ENCODE measurements at places on chromosomes 6 and 20.
A peak's percentile ranks its signal among the peaks of the same experiment; 100 is the strongest.

GRCh38 chr20:6579417-6579816 is 188.1 kb upstream of the BMP2 start:
- no peak for DNase-seq

DNA sequence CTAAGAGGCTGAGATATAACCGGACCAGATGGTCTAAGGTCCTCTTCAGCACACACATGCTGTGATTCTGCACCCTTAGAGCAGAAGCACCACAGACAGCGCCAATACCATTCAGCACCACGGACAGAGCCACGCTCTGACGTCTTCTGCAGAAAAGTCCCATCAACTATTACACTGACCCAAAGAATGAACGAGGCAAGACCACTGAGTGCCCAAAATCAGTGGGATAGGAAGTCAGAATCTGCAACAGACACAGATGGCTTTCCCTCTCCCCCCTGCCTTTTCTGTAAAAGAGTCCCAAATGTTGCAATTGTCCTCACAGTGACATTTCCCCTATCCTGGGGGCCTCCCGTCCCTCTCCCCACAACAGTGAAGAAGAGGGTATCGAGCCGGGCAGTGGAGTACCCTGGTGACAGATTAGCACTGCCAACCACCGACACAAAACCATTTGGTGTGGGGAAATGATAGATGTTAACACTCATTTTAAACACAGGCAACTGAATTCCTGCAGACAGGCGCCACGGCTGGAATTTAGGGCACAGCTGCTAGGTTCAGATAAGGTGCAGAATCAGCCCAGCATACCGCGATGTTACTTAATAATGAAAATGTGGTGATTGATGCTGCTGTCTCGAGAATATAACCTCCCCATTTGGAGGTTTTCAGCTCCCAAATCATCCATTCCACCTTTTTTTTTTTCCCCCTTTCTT is 66.6 kb upstream of the CTNNBL1 start:
- peak; percentile 17 for DNase-seq

- DNase-seq: no peak
Observed at GRCh38 chr6:158467923-158468322, 92.0 kb upstream of the TMEM181 start.

DNA sequence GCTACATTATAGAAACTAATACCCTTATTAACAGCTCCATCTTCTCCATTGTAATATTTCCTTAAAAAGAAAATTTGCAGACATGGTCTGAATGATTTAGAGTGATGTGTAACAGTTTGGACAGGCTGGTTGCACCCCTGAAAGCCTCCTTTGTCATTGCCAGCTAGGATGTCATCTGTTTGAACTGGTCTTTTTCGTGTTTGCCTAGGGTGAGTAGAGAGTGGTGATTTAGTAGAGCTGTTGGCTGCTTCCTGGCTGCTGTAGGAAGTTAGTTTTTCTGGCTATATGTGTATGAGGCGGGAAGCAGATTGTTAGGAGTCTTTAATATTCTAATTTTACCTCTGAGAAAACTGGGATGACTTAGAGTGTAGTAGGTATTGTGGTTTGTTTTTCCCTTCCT is 101.1 kb downstream of the ZFAND3 start:
- DNase-seq: no peak

DNA sequence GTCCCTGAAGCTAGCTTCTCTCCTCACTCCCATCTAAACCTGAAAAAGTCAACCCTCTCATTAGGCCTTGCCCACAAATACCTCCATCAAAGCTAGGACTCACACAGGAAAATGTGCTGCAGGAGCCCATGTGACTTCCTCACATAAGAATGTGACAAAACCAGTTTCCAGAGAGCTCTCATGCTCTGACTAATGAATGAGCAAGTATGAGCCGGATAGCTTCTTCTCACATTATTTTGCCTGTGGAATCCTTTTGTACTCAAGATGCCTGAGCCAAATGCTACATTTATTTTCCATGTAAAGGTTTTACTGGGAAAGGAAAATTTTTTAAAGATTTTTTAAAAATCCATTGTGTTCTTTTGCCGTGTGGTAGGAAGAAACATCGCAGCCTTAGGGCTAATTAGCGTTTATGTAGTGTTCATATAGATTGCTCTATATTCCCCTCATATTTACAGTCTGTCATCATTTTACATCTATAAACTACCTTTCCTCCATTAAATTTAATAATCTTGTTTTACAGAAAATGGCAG is 68.6 kb upstream of the CCN6 start:
- DNase-seq: peak; percentile 33

DNA sequence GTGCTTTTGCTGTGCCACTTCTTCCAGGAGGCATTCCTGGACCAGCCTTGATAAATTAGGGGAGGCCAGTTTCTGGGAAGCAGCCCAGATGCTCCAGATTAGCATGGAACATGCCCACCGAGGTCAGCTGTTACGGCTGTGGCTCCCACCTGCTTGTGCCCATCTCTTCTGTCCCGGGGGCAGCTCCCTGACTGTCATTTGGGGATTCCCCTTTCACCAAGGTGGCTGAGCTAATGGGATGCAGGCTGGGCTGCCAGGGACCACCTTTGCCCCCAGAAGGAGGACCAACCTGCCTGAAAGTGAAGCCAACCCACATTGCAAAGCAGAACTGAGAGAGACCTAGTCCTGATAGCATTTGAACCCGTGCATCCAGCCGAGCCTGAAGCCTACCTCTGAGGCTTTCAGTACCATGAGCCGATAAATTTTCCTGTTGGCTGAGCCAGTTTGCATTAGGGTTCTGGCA is 85.3 kb downstream of the PTPN1 start:
- no peak for DNase-seq

DNA sequence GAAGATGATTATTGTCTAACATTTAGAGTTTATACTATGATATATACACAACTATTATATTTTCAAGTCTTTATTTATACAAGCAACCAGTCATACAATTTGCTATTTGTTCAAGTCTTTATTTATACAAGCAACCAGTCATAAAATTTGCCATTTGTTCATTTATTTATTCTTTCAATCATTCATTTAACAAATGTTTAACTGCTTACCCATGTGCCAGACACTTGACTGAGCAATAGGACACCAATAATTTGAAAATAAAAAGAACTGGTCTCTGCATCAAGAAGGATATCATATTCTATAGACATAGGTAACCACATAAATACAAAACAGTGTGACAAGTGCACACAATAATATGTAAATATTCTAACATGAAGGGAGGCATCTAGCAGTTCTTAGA is 20.3 kb downstream of the GRIK2 start:
- DNase-seq: no peak

- no peak for DNase-seq
Observed at GRCh38 chr6:100573166-100573565, 108.4 kb upstream of the SIM1 start.

- DNase-seq: no peak
Observed at GRCh38 chr6:147909640-147910039, 401.1 kb downstream of the SAMD5 start.

GRCh38 chr20:25226433-25227316 is 21.2 kb upstream of the PYGB start:
- no peak for DNase-seq

DNA sequence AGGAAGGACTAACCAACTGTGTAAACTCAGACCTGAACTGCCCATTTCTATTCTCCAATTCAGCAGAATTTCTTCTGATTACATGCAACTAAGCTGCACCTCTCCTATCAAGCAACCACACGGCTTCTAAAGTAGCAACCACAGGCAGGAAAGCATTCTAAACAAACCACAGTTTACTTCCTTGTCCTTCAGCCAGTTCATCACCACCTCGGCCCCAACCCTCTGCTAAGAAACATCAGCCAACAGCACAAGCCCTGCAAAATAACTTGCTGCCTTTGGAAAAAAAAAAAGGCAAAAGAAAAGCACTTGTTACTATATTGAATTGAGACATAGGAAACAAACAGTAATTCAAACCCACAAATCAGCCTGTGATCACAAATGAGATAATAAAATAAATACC is 140.3 kb downstream of the NFATC2 start:
- no peak for DNase-seq

DNA sequence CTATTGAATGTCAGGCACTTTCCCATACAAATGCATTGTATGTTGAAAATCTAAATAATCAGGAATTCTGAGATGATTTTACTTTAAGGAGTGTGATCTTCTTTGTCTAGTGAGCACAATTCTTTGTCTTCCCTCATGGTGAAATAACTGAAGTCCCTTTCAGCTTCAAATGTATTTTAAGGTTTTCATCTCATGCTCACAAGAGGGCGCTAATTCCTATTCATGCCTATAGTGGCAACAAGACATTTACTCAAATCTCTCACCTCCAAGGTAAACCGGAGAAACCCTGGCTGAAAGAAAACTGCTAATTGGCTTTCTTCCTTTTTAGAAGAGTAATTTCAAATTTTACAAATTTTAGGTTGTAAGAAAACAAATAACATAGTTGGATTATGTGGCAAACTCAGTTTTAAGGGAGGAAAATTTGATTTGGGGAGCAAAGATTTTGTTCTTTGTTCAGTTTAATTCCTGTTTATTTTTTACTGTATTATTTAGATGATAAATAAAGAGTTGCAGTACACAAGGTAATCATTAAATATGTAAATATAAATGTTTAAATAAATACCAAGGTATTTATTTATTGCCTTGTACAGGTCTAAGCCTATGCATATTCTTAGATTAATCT is 69.1 kb downstream of the SLC35F1 start:
- no peak for DNase-seq

GRCh38 chr20:51560042-51560441 is 17.5 kb upstream of the NFATC2 start:
- DNase-seq: no peak

GRCh38 chr6:147195510-147195909 is 8.7 kb upstream of the STXBP5 start:
- DNase-seq: no peak

DNA sequence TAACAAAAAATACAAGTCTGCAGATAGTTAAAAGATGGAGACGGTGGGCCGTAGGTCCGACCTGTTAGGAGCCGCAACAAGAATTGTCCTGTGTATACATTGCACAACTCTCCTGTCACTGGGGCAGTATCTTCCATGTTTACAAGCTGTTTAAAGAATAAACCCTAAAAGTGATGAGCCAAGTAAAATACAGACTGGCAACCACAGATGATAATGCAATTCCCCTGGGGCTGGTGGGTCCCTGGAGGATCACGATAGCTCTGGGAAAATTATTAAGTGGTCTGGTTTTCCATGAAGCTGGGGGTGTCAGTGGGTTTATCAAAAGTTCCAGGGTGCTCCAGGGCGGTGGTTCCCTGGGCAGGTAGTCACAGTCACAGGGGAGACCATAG is 8.1 kb upstream of the FAM50B start:
- DNase-seq: no peak

DNA sequence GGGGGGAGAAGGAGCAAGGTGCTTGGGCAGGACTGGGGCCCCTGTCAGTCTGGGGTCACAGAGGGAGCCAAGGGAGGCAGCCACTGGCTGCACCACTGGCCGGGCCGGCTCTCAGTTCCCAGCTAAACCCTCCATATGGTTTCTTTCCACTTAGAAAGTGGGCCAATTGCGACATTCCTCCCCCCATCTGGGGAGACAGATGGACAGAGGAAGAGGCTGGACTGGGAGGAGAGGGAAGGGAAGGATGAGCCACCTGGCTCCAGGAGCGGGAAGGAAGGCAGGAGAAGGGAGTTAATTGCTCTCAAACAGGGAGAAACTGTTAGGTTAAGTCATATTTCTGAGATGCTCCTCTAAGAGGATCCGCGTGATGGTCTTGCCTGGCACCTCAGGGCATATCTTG is 82.2 kb downstream of the GRM4 start:
- no peak for DNase-seq

DNA sequence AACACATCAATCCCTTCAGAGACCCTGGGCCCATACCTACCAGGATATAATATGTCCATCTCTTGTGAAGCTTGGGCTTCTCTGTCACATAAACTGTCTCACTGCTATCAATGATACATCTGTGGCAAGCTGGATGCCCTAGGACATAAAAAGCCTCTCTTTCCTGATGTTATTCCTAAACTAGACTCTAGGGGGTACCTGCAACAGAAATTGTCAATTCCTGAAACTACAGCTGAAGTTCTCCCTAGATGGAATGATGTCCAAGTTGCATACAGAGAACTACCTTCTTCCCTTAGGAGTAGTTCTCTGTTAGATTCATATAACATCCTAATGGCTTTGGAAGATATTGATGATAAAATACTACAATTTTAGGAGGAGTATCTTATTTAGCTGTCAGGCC is 35.8 kb downstream of the TBX18 start:
- no peak for DNase-seq

- no peak for DNase-seq
Observed at GRCh38 chr6:110328259-110328658, 29.9 kb downstream of the METTL24 start.

DNA sequence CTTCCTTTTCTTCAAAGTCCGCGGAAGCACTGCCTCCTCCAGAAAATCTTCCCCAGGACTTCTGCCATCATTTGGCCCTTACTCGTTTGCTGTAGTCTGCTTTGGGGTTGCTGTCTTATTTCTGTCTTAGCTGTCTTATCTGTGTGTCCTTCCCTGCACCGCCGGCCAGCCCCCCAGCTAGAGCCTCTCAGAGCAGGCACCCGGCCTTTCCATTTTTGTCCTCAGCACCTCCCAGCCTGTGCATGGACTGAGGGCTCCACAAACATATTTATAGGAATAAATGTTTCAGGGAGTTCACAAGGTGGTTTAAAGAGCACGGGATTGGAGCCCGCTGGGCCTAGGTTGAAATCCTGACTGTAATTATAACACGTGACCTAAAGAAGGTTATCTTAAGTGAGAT is 8.1 kb downstream of the GLP1R start:
- DNase-seq: no peak

DNA sequence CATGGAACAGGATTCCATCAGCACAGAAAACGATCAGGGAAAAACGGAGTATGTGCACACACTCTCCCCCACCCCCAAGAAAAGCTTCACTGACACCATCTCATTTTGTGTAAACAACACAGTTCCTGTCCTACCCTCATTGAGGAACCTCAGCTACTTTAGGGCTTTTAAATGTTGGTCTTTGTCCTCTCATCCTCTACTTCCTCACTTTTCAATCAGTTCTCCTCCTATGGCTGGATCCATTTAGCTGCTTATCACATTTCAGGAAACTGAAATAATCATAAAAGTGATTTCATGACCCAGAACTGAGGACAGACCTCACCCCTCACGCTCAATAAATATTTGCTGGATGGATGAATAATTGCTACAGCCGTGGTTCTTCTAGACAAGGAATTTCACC is 33.1 kb upstream of the PNRC1 start:
- DNase-seq: no peak

GRCh38 chr6:149201068-149201655 is 116.3 kb upstream of the TAB2 start:
- no peak for DNase-seq

All from H1 (cell line).